HT1080 (cell line): ENCODE measurements at places on chromosomes 11 and 22.

DNA sequence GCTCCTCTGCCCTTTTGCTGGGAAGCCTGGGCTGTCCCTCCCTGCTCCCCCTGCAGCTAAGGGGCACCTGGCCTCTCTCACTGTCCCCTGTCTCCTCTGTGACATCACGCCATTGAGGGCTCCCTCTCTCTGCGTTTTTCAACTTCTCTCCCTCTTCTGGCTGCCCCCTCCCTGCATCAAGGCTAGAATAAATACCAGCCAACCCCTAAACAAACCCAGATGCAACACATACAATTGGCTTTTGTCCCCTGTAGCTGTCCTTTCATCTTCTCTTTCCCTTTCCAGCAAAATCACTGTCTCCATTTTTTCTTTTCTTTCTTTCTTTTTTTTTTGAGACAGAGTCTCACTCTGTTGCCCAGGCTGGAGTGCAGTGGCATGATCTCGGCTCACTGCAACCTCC is 3.3 kb upstream of the MIEF1 start:
- DNase-seq, result no peak

- peak; percentile 18 for DNase-seq
Observed at GRCh38 chr11:13008625-13009475, at the start of gene RASSF10. Gene RASSF10 (plus strand): TSS chr11:13009316. CDS start chr11:13009577, 261 bp downstream.

DNA sequence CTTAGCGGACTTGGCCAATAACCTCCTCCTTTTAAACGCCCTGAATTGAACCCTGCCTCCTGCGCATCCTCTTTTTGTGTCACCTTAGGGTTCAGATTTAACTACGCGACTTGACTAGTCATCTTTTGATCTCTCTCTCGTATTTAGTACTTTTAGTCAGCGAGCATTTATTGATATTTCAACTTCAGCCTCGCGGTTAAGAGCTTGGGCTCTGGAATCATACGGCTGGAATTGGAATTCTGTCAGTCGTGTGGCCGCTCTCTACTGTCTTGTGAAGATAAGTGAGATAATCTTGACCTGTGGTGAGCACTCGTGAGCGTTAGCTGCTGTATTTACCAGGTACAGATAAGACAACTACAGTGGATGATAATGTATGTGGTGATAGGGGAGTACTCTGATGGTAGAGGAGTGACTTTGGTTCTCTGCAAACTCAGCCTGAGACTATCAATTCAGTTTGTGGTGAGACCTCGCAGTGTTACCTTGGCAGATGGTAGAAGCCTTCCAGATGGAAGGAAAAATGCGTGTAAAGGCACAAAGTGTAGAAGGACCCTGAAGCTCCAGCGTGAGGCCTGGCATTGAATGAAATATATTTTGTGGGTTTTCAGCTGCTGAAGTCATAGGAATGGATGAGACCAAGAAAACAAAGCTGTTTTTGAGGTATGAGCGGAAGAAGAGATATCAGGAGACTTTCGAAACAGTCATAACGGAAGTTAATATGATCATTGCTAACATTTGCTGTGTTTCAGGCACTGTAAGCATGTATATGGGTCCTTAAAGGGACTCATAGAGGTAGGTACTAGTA is 682 bp downstream of the ATM start:
- DNase-seq, result peak; percentile 11

DNA sequence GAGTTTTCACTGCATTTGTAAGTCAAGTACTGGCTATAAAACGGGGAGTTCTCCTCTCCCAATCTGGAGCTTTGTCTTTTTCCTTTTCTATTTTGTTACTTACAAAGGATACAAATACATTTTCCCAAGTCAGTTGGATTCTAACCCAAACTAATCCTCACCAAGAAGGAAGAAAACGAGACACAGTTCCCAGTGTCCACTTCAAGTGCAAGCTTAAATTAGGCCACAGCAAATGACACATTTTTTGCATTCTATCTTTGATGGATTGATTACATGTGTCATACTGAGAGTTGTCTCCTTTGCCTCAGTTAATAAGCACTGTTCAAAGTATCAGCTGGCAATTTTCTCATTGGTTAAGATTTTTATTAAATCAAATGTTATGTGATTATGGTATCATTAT is 296.7 kb upstream of the ANO5 start:
- no peak for DNase-seq

- no peak for DNase-seq
Observed at GRCh38 chr11:553083-553987, 7.2 kb downstream of the LMNTD2 start.

- DNase-seq, result no peak
Observed at GRCh38 chr11:11245453-11245852, 107.6 kb downstream of the CSNK2A3 start.

DNA sequence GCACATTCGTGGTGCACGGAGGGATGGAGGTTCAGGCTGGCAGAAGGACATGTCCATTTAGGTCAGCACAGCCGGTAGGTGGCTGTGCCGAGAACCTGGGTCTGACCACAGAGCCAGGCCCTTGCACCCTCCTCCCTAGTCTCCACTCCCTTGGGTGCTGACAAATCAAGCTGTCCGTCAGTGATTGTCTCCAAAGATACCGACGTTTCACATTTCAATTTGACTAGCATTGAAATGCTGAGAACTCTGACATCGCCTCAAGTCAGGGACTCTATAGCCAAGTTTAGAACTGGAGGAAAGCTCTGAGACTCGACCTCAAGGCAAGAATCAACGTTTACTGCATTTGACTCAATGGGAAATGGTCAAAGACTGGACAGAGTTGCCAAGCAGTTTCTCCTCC is 1321.1 kb downstream of the TBC1D22A start:
- DNase-seq, result no peak

DNA sequence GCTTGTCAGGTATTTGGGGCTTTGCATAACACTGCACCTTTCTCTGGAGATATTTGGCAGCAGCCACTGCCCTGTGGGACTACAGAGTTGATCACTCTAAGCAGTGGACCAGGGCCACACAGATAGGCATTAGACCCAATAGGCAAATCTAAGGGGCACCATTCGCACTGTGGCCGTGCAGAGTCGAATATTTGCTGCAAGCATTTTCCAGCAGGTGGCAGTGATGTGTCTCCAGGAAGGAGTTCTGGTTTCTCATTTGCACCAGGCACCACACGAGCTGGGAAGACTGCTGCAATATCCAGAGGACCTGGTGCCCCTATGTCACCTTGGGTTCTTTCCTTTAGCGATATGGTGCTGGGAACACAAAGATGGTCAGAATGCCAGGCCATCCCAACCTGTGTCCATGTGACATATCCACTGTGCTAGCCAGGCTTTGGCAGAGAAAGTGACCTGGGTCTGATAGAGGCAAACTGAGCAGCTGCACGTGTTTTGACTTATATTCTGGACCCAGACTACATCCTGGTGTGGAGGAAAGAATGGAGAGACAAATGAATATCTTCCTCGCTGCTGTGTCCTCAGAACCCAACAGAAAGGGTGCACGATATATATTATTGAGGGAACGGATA is 318.7 kb downstream of the BUD13 start:
- DNase-seq, result peak; percentile 24

DNA sequence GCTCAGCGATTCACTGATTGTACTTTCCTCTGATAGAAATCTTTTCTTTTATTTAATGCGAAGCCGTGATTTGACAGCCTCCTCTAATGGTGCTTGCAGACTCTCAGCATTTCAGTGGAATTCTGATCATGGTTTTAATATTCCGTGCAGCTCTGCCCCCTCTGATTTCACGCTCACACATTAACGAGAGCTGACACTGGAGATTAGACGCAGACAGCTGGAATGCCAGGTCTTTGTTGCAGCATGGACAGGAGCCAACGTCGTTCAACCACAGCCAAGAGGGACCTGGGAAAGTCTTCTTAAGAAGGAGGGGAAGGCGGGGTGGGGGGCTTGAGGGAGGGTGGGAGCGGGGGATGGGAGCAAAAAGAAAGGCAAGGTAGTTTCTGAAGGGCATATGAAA is 186.4 kb downstream of the BLID start:
- DNase-seq, result no peak

DNA sequence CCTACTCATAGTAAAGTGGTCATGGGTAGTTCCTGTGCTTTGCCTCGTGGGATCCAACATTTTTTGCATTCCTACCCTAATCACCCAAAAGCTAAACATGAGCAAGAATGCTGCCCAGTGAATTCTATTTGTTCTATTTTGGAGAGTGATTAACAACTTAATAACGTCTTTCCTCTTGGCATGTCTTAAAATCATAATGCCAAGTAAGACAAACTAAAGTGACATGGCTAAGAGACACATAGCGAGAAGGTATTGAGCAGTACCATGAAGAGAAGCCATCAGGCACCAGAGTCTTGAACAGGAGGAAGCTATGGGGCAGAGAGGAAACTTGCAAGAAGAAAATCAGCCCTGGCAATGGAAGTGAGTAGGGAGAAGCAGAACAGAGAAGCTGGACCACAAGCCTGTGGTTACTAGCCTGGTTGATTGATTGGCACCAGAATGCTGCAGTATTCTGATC is 32.0 kb downstream of the EXPH5 start:
- no peak for DNase-seq
